ENCODE measurements at places on chromosomes 11 and 22.

- DNase-seq: peak; percentile 47
Observed at GRCh38 chr11:60378354-60378753, at the start of gene MS4A7. TSS of gene MS4A7 (plus strand) at chr11:60378532. CDS start at chr11:60383142, 4,610 bp downstream.

DNA sequence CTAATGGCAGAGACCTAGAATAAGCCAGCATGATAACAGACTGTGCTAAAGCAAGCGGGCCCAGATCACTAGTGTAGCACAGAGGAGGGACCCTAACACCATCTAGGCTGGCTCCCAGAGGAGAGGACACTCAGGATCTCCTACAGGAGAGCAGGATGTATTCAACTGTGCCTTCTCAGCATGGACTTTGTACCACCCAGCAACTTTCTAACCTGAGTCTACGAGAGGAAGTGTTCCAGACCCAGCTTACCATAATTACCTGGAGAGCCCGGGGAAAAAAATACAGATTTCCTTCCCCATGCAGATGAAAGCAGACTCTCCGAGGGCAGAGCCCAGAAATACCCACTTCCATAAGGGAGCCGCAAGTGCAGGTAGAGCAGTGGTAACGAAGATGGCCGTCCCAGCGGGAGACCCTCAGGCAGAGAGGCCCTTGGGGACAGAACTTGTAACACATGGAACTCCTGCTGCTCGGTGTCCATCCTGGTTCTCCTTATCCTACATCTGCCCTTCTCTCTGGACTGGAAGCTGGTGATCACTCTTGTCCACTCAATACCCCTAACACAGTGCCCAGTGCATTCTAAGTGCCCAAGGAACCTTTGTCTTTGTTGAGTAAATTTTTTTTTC is 20.2 kb downstream of the DDX25 start:
- DNase-seq: no peak

DNA sequence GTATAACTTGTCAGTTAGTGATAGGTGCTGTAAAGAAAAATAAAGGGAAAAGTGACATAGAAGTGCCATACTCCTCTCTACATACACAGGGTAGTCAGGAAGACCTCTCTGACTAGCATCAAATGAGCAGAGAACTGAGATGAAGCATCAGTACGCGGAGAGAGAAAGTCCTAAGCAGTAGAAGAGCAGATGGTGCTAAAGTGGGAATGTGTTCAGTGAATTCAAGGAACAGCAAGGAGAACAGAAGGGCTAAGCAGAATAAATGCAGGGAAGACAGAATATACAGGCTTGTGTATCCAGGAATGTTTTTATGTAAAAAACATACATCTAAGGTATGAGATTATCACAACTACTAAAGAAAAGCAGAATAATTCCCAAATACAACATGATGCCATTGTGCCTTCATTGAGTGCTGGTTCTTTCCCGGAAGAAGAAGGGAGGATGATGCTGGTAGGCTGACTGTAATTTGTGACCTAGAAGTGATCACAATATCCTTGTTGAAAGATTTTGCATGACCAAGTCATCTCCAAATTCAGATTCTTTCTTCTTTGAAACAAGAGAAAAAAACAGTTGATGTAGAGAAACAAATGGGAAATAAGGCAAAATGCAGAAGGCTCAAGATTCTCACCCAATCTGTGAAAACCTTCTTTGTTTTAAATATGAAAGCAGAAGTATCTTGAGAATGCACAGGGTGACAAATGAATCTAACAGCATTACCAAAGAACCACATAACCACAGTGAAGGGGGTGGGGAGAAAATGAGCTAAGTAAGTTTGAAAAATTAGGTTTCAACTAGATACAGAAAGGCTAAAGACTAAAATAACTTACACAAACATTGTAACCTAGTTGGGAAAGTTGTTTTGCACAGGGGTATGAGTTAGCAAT is 20.5 kb downstream of the MRE11 start:
- DNase-seq: no peak

GRCh38 chr11:68900835-68901381 is 2.7 kb downstream of the MRPL21 start:
- no peak for DNase-seq

DNA sequence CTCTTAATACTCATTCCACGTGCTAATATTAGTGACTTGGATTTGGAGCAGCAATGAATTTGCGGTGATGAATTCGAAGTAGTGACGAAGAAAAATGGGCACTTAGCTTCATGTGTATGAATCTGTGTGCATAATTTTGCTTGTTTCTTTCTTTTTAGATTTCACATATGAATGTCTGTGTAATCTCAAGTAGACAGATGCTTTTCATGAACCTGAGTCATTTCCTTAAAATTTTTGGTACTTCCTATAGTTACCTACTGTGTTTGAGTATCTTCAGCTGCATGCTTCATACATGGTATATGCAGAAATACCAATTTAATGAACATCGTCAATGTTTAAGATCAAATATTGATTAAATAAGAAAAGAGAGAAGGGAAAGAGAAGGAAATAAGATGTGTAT is 540.2 kb downstream of the RAB38 start:
- DNase-seq: no peak

GRCh38 chr11:68844376-68844775 is 2.7 kb upstream of the CPT1A start:
- no peak for DNase-seq

- DNase-seq: no peak
Observed at GRCh38 chr11:66314186-66314501, 2.7 kb downstream of the CD248 start.

DNA sequence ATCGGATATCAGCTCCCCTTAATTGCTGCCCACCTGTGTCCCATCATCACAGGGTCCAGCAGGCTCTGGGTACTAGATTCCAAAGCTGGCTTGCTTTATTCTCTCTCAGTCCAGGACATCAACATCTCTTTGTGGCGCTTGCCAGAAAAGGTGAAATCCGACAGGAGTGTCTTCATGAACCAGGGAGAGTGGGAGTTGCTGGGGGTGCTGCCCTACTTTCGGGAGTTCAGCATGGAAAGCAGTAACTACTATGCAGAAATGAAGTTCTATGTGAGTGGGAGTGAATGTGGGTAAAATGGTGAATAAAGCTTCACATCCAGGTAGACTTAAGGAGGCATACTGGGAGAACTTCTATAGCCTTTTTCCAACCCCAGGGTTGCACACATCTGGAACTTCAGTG is 11.0 kb downstream of the HTR3A start:
- DNase-seq: no peak

DNA sequence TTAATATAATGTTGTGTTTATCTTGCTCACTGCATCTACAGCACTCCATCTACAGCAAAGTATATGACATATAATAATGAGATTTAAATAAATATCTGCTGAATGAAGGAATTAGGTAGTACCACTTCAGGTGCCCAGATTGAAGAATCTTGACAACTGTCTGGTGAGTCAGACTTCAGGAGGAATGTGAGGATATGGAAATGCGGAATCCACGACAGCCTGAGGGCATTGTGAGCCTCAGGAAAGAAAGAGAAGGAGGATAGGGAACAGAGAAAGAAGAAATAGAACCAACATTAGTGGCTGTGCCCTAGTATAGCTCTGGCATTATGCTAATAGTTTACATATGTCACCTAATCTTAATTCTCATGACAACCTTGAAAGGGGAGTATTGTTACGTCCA is 304.4 kb downstream of the AASDHPPT start:
- no peak for DNase-seq

All from ureter (tissue), 1 donor.